ENCODE measurements at places on chromosomes 1 and 21.

GRCh38 chr1:150535511-150536287, 13.5 kb upstream of the ADAMTSL4 start:
- no peak for DNase-seq

GRCh38 chr1:39919545-39919944, 17.8 kb upstream of the MYCL start:
- DNase-seq = peak; percentile 70

DNA sequence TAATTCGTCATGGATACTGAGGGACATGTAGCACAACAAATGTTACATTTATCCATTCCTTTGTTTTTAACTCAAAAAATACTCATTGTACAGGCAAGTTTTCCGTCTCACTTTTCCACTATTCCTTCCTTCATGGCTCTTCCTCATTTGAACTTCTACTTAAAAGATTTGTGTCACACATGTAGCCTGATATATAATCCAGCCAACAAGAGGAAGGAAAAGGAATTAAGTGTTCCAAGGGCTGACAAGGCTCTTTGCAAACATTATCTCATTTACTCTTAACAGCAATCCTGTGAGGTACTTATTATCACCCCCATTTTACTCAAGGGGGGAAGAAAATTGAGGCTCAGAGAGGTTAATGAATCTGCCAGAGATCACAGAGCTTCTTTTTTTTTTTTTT, 22.9 kb downstream of the CD244 start:
- DNase-seq = no peak

GRCh38 chr1:197659171-197659570, 116.1 kb downstream of the DENND1B start:
- no peak for DNase-seq

DNA sequence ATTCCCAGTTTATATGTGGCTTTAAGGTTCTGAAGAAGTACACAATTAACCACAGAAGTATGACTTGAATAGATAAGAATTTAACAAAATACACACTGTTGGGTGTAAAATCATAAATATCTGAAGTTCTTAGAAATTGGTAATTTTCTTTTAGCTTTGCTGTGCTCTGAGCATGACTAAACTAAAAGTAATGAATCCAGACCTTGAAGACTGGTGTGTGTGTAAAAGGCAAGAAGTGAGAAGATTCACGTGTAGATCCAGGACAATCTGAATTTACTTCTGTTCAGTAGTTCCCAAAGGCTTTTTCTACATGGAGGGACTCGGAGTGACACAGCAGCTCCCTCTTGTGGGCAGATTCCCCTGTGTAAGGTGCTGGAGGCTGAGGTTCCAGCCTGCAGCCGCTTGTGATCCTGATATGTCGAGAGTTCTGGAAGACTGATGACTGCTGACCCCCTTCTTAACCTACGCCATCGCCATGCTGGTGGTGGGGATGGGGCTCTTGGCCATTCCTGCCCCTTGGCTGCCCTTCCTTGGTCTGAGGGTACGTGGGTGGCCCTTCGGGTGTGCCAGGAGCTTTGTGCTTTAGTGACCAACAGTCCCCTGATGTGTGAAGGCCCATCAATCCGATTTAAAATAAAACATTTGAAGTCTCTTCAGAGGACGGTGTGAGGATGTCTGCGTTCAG, 62.7 kb downstream of the ADARB1 start:
- peak; percentile 42 for DNase-seq

GRCh38 chr1:78619803-78620579, at the start of gene IFI44L:
IFI44L (plus strand) TSS chr1:78620448; CDS start chr1:78627916, 7,468 bp downstream.
- DNase-seq = no peak

- no peak for DNase-seq
Measured at GRCh38 chr1:55714230-55714629, 499.1 kb upstream of the USP24 start.

DNA sequence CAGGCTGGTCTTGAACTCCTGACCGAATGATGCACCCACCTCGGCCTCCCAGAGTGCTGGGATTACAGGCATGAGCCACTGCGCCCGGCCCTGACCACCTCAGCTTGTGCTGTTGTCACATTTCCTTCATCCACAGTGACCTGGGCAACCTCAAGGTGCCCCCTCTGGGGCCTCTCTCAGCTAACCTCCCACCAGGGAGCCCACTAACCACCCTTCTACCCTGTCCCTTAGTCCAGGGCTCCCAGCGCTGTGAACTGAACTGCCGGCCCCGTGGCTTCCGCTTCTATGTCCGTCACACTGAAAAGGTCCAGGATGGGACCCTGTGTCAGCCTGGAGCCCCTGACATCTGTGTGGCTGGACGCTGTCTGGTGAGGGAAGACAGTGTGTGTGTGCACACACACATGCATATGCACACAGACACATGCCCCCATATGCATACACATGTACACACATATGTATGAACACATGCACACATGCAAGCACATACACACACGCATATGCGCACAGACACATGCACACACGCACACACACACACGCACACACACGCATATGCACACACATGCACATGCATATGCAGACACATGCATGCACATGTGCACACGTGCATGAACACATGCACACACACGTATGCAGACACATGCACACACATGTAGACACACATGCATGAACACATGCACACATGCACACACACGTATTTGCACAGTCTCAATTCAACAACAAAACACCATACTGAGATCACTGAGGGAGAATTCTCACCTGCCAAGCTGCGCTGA, 6.2 kb downstream of the ADAMTSL4 start:
- no peak for DNase-seq

GRCh38 chr1:160427625-160428024, 27.3 kb downstream of the VANGL2 start:
- DNase-seq = no peak

- DNase-seq = no peak
Measured at GRCh38 chr1:55286856-55287602, 71.9 kb upstream of the USP24 start.

GRCh38 chr1:970242-970972, 4.1 kb downstream of the PLEKHN1 start:
- no peak for DNase-seq

DNA sequence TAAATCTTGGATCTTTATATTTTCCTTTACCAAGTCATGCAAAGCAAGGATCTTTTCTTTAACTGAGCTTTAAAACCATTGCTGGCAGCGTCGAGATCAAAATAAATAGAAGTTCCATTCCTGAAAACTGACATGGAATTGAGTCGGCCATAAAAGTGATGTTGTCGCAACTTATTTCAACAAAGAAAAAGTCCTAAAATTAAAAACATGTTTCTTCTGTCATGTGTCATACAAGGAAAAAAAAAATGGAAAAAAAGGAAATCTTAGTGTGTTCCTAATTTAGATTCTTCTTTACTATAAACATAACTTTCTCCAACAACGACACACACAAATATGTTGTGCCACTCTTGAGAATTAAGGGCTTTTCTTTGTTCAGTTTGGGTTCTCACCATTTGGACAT, 34.9 kb downstream of the GREM2 start:
- DNase-seq = no peak

DNA sequence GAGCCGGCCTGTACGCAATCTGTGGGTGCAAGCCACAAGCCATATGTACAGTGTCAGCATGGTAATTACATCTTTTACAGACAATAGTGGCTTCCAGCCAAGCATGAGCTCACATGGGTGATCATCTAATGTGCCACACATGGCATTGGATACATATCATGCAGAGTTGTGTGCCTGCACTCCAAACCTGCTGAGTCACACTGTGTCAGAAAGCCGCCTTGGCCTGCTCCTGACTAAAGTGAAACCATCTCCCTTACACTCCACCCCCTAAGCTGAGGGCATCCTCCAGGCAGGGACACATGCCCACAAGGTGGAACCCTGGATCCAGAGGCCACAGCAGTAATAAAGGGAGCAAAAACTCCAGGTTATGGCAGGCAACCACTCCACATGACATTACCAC, 72.5 kb downstream of the KCNT2 start:
- no peak for DNase-seq

DNA sequence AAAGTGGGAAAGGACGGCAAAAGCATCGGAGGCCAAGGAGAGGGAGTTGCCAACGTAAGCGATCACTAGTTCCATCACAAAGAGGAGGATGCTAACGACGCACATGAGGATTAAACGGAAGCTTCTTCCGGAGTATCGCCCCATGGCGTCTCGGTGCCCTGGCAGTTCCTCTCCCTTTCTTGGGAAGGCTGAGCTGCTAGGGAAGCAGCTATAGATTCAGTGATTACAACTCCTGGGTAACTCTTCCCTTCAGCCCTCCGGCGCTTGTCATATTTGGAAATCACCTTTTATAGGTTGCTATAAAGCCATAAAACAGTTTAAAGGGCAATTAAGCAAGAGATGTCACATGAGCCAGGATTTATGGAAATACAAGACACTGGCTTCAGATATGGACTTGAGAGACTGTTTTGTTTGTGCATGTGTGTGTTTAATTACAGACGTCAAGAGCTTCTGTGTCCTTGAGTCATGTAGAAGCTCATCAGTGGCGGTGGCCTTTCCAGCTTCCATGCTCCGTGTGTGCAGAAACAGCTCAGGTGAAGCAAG, 30.6 kb upstream of the SLC30A10 start:
- DNase-seq = no peak

DNA sequence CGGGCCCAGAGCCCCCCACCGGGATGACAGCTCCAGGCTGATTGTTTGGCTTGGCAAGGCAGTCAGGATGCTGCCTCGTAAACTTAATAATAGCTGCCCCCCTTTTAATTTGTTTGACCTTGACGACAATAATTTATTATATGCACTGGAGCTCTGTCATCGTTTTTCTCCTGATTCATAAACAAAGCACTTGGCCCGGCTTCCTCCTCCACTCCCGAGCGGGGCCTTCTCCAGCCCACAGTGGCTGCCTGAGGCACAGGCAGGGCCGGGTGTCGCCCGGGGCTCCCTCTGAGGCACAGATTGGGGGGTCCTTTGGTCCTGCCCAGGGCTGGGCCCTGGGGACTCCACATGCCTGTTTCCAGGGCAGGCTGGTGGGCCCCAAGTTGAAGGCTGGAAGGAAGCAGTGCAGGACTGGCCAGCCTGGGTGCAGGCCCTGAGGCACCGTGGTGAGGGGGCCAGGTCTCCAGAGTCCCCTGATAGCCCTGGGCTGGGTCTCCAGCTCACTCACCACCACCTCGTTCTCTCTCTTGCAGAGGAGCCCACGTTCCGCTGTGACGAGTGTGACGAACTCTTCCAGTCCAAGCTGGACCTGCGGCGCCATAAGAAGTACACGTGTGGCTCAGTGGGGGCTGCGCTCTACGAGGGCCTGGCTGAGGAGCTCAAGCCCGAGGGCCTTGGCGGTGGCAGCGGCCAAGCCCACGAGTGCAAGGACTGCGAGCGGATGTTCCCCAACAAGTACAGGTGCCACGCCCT, 52.0 kb upstream of the ARHGEF16 start:
- DNase-seq = peak; percentile 55

DNA sequence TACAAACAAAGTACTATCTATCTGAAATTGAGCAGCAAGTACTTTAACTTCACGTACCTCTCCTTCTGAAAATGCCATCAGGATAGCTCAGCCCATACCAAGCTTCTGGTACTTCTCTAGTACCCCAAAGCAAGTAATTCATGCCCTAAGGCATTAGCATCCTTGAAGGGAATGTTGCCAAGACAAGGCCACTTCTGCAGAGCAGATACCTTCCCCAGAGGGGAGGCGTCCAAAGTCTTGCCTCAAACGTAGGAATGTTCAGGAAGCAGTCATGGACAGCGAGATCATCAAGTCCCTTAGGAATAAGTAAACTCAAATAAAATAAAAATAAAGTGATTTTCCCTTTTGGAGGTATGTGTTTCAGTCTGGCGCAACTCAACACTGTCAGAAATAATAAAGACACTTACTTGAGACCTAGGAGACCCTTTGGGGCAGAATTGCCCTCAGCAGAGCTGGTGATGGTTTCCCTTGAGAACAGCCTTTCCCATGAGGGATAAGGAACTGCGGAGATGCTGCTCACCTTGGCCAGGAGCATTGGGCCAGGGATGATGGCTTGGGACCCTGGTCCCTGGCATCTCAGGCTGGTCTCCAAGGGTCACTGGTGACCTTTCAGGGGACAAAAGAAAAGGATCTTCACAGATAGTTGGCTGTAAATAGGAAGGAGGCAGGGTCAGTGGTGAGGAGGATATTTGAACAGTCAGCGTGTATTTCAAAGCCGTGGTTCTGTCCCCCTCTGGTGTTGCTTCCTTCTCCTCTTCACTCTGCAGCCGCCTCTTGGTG, 522.9 kb downstream of the KIF26B start:
- no peak for DNase-seq

GRCh38 chr1:119000371-119001180, 12.4 kb upstream of the TBX15 start:
- no peak for DNase-seq

GRCh38 chr1:104331763-104332162, 582.1 kb downstream of the AMY1C start:
- DNase-seq = no peak

DNA sequence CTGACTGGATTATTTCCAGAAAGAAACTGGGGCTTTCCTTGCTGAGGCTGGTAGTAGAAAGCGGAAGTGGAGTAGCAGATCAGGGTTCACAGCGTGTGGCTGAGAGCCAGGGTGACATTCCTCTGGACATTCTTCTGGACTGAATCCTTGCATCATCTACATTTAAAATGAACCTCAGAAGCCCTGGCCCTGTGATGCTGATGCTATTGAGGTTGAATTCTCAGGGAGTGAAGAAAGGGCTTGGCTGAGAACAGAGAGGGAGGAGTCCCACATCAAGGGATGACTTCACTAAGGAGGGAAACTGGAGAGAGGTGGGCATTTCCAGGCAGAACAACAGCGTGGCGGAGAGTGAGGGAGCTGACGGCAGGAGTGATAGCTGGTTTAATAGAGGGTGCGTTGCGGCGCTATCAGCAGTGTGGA, 102.3 kb upstream of the LMO4 start:
- no peak for DNase-seq

- no peak for DNase-seq
Measured at GRCh38 chr1:248816042-248816851, 9.5 kb downstream of the SH3BP5L start.

DNA sequence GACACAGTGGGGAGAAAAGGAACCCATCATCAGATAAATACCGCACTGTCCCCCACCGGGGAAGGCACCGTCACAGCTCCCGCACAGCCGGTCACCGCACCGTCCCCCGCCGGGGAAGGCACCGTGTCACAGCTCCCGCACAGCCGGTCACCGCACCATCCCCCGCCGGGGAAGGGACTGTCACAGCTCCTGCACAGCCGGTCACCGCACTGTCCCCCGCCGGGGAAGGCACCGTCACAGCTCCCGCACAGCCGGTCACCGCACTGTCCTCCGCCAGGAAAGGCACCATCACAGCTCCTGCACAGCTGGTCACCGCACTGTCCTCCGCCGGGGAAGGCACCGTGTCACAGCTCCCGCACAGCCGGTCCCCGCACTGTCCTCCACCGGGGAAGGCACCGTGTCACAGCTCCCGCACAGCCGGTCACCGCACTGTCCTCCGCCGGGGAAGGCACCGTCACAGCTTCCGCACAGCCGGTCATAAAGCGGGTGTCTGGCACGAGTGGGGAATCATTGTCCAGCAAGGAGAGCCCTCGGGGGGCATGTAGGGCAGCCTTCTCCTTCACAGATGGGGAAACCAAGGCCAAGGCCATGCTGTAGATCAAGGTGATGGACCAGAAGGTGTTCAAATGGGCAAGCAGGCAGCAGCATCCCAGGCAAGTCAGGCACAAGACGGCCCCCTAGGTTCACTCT, 280.1 kb downstream of the NPHP4 start:
- no peak for DNase-seq

All from NCI-H1105 (cell line).